ENCODE measurements at places on chromosomes 12 and 14.

GRCh38 chr12:24798335-24798734 lies 150.6 kb downstream of the BCAT1 start:
- no peak for DNase-seq

DNA sequence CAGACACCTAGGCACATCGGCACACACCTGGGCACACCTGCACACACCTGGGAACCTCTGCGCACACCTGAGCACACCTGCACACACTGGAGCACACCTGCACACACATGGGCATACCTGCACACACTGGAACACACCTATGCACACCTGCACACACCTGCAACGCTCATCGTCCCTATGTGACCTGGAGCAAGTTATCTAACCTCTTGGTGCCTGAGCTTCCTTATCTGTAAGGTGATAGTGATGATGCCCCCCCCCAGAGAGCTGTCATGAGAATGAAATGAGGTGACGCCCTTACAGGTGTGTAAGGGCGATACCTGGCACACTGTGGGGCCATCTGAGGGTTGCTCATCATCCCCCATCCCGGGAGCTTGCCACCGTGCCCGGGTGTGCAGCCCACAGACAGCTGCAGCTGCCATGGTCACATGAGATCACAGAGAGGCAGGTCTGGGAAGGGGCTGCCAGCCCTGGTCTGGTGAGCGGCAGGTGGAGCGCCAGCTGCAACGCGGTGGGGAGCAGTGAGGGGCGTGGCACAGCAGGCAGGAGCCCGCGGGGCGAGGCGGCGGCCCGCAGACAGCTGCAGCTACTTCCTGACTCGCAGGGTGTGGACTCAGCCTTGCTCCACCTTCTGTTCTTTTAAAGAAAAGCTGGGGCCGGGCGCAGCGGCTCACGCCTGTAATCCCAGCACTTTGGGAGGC lies 59.9 kb upstream of the FBRSL1 start:
- no peak for DNase-seq

GRCh38 chr14:69175130-69175529 lies 16.2 kb upstream of the EXD2 start:
- DNase-seq = no peak

GRCh38 chr12:46934374-46935111 lies 108.7 kb upstream of the SLC38A4 start:
- DNase-seq = no peak

GRCh38 chr12:132617822-132618682 lies 524 bp upstream of the P2RX2 start:
- peak; percentile 70 for DNase-seq

GRCh38 chr14:105830171-105830570 lies 303.8 kb downstream of the TMEM121 start:
- DNase-seq = no peak

All from type B pancreatic cell (in vitro differentiated cells).